Activated naive CD4-positive, alpha-beta T cell treated with anti-CD3 and anti-CD28 coated beads, Interleukin-2, amount 50 U/mL, for 72 hours (primary cell): ENCODE measurements at places on chromosomes 2 and 18. TPM values are rescaled to one million over a fixed set of nuclear protein-coding genes. Genes with fewer than 3 reads are reported as not detected.

DNA sequence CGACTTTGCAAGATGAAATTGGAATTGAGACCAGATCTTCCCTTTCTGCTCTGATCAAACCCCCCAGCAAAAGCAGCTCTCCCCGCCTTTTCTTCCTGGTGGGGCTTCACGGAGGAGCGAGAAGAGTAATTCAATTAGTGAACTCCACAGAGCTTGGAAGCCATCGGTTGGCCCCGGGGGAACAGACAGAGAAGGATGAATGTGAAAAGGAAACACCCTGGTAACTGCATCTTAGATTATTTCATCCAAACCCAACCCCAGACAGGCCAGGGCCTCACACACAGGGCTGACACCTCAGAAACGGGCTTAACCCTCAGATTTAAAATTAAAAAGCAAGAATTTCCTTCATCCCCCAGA, 18.3 kb downstream of the SMAD7 start:
- no peak for DNase-seq

DNA sequence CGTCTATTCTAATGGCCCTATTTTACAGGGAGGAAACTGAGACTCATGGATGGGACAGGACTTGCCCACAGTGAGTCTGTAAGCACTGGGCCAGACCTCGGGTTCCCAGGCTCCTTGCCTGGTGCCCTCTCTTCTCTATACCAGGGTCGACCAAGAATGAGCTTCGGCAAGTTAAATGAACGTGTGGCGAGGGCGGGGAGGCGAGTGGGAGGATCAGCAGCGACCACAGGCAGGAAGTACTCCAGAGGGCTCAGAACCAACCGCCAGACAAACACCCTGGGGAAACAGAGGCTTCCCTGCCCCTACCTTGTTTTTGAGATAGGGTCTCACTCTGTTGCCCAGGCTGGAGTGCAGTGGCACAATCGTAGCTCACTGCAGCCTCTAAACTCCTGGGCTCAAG, 177.7 kb upstream of the SMAD2 start:
- no peak for DNase-seq

DNA sequence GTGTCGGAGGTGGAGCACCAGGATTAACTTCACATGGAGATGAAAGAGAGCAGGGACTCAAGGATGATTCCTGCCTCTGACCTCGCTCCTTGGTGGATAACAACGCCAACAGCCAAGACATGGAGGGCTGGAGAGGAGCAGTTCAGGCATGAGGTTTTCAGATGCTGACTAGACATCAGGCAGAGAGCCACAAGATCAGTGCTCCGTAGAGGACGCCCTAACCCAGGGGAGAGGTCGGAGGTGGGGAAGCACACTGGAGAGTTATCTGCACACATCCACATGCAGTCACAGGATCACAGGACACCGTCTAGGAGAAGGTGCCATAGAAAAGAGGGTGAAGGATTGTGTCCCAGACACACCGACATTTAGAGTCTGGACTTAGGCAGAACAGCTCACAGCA, 344.3 kb downstream of the EIPR1 start:
- no peak for DNase-seq

DNA sequence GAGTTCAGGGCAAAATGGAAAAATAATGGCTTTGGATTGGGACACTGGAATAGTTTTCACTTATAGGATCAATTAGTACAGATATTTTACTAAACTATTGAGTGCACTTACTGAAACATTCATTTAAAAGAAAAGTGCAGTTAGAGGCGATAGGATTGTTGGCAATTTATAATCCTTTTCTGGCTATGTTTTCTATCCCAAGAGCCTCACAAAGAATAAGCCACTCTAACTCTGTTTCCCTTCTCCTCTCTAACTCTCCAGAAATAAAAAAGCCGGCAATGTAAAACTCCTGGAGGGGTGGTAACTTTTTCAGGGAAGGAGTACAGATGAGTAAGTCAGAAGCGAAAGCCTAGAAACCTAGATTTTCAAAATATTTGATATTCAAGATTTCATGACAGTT, 91.3 kb downstream of the EPHA4 start:
- DNase-seq, result no peak

GRCh38 chr2:144012304-144012703, 507.6 kb downstream of the ZEB2 start:
- no peak for DNase-seq

IL37 gene
- total RNA-seq, result 0.32 TPM
